Frontal cortex (tissue), 4 donors: ENCODE measurements at places on chromosomes 5 and 9.

DNA sequence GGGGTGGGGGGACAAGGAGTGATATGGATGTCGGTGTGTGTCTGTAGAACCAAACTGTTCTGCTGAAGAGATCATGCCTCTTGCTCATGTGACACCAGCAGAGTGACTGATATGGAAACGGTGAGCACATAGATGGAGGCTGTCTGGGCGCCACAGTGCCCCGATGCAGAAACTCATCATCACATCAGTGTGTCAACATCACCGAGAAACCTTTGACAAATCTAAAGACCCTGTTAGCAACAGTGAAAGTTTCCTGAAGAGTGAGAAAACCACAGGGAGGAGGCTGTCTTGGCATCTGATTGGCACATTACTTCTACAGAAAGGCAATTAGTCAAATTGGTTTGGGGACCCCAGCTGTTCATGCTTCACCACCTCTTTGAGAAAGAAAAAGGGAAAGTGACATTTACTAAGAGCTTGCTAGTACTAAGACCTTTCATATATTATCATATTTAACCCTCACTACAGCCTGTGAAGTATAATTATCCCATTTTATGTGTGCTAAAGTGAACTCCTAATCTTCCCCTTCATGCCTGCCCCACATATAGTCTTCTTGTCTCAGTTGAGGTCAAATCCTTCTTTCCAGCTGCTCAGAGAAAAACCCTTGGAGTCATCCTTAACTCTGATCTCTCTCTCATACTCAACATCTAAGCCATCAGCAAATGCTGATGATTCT is 25.6 kb downstream of the CSF2 start:
- no peak for DNase-seq

DNA sequence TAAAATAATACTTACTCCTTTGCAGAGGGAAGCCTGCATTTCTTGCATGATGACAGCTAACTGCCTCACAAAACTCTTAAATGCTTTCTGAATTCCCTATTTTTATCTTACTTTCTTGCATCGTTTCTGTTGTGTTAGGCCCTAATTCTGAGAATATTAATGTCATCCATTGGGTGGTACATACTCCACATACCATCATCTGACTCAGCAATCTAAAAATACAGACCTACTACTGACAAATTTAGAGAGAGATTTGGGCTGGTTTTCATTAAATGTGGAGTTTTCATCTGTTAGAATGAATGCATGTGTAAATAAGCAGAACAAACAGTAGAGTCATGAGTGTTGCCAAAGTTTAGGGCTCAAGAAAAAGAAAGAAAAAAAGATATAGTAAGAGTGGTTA is 26.5 kb upstream of the KCNN2 start:
- DNase-seq, result no peak

GRCh38 chr9:76395381-76395780 is 1.2 kb upstream of the RFK start:
- no peak for DNase-seq

- DNase-seq, result no peak
Measured at GRCh38 chr5:132183723-132184122, 43.9 kb downstream of the P4HA2 start.

- DNase-seq, result no peak
Measured at GRCh38 chr9:76294301-76294700, 99.9 kb downstream of the RFK start.

DNA sequence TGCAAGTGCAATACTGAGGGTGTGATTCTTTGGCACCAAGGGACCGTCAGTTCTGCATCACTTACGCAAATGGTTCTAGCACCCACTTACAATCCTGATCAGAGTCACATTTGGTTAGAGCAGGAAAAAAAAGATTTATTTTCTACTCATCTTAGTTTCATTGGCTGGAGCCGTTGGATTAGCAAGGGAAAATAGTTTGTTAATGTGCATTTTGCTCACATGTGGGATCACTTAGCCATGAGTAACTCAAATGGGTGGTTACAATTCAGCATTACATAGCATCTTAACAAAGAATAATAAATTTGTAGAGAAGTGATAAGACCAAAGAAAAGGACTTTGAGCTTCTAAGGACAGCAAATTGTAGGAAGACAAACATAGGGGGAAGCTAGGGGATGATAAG is 216.9 kb downstream of the AUH start:
- no peak for DNase-seq
